NK-92 treated with Interleukin-12 subunit alpha and Interleukin-12 subunit beta, amount 100 ng/mL, for 24 hours (cell line): ENCODE measurements at places on chromosomes 4 and X.

GRCh38 chr4:124092541-124092984 is 620.0 kb downstream of the ANKRD50 start:
- no peak for DNase-seq

DNA sequence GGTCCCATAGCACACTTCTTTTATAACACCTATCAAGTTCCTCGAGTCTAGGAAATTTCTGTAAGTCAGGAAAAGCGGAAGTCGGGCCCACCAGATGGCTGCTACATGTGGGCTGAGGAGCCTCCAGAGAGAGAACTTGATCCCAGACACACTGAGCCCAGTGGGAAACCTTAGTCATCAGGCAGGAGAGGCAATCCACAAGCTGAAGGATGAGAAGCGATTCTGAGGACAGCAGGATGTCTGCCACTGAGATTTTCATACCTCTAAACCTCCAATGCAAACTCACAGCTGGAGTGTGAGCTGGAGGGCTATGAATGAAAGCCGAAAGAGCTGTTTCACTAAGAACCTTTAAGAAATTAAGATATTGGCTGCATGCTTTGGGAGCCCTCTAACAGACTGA is 52.6 kb upstream of the PDHA1 start:
- no peak for DNase-seq

DNA sequence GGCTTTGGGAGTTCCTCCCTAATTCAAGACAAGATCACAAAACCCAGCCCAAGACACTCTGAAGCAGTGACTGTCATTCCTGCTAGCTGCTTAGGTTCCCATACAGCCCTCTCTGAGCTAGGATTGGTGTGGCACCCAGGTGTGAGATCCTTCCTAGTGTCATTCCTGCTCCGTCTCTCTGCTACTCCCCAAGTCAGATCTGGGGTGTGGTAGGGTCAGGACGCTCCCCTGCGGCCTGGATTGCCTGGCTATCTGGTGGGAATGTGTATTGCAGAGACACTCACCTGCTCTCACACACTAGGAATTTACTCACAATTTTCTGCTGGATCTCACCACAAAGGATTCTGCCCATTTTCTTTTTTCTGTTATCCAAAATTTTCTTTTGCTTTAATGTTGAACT is 560.8 kb upstream of the ATOH1 start:
- DNase-seq = no peak

DNA sequence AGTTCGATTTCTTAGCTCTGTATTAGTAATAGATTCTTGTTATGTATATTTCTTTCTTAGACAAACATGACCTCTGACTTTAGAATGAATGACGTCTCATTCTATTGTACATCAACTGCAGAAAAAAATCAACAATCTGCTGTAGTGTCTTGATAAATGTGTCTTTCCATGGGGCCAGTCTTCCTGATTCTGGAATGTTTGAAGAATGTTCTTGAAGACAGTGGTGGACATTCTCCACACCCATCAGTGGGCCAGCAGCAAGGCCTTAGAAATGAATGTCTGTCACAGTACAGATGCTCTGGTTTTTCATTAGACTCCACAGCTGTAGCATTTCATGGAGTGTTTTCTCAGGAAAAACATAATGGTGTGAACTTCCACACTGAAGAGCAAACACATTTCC is 63.2 kb upstream of the FAM47B start:
- DNase-seq = no peak

GRCh38 chr4:67204441-67204840 is 340.9 kb downstream of the CENPC start:
- DNase-seq = no peak

DNA sequence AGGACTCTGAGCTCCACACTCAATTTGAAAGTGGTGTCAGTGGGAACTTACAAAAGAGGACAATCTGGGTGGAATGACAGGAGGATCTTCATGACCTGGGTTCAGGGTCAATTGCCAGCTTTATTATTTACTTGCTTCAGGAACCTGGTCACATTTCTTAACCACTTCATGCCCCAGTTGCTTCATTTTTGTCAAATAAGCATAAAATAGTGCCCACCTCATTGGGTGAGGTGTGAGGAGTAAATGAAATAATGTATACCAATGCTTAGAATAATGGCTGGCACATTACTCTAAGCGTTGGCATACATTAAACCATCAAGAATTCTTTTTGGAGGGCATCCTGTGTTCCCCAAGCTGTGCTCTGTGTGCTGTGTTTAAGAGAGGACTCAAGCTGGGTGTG is 19.4 kb downstream of the VGLL1 start:
- DNase-seq = no peak

- no peak for DNase-seq
Observed at GRCh38 chr4:32440391-32440790, 1720.2 kb downstream of the PCDH7 start.

DNA sequence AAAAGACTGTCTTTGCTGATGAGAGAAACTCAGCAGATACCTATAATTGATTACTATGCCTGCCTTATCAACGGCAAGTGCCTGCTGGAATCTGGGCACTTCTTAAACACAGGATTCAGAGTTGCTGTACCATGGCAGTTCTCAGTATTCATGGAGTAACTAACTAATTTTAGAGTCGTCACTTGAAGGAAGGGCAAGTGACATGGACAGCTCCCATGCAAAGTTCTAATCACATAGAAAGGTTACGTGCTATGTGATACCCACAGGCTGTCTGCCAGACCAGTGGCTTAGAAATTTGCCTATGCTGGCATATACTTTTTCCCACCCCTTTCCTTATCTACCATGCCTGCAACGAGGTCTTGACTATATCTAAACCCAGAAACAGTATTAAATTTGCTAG is 931.1 kb upstream of the TENM3 start:
- DNase-seq = no peak

DNA sequence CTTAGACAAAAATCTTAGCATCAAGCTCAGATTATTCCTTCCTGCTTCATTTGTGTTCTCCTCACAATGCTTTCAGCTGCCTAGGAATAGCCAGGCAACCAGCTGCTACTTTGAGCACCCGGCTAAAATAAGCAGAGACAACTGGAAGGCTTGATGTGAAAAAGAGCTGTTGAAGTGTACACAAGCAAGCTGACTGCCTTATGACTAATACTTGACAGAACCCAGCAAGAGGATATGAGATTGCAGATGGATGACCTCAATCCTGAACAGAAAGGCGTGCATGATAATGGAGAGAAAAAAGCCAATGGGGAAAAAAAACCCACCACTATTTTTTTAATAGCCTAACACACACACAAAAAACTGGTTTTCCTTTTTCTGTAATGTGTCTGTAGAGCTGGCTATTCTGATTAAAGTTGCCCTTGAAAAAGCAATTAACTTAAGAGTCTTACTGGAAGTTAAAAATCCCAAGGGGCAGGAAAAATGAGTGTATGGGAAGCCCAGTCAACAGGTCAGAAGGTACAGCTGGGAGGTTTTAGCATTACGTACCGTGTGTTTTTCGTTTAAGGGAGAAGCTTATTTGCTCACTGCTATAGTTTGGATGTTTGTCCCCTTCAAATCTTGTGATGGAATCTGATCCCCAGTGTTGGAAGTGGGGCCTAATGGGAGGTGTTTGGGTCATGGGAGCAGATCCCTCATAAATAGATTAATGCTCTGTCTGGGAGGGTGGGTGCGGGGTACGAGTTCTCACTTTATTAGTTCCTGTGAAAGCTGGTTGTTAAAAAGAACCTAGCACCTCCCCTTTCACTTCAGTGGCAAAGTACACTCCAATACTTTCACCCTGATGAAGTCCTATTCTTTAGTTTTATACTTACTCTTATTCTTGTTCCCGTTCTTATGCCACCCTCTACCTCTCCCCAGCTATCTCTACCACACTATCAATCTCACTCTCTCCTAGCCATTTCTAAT is 37.1 kb upstream of the HERC6 start:
- no peak for DNase-seq

- DNase-seq = no peak
Observed at GRCh38 chrX:129830494-129830893, 13.2 kb downstream of the ZDHHC9 start.

- no peak for DNase-seq
Observed at GRCh38 chr4:146450524-146450923, 71.2 kb downstream of the SLC10A7 start.

DNA sequence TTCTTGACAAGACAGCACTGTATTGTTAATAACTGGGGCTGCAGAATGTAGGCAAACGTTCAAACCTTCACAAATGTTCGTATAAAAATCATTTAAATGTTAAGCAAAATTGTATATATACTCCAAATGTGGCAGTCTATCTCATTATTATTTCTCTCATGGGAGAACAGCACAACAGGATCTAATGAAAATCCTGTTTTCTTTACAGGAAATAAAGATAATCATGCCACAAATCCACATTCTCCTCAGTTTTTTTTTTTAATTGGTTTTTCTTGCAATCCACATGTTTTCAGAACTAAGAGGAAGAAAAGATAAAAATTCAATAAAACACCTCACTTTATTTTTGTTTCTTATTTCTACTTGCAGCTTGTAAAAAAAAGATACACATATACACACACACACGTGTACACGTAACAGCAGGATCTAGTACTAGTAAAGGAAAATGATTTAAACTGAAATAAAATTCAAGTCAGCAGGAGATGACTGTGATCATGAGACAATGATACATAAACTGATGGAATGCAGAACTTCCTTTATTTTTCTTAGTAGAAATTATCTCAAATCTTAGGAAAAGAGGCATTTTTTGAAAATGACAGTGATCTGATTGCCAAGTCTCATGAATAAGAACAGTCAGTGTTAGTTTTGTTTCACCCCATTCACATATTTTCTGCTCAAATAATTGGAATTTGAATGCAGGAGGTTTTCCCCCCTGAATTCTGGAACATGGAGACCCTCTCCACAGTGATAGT is 11.3 kb downstream of the APBB2 start:
- no peak for DNase-seq

- no peak for DNase-seq
Observed at GRCh38 chr4:22780797-22781196, 88.1 kb downstream of the GBA3 start.

GRCh38 chr4:61320154-61320553 is 120.0 kb downstream of the ADGRL3 start:
- DNase-seq = no peak

GRCh38 chrX:36856849-36857248 is 151.3 kb upstream of the FAM47C start:
- no peak for DNase-seq

DNA sequence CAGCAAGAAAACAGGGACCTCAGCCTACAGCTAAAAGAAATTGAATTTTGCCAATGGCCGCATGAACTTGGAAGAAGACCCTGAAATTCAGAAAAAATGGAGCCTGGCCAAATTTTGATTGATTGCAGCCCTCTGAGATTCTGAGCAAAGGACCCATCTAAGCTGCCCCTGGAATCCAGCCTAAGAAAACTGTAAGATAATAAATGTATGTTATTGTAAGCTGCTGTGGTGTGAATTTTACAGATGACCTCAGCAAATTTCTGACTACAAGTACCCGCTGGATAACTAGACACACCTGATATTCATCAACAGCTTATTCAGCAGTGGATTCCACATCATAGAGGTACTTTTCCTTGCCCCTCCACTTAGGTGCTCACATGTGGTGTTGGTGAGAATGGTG is 119.5 kb upstream of the EPHA5 start:
- no peak for DNase-seq

GRCh38 chr4:94221916-94222315 is 14.3 kb downstream of the SMARCAD1 start:
- no peak for DNase-seq

- no peak for DNase-seq
Observed at GRCh38 chr4:152278505-152279233, 257.2 kb downstream of the FBXW7 start.

- DNase-seq = no peak
Observed at GRCh38 chrX:103549916-103550315, 30.6 kb upstream of the RAB40A start.

DNA sequence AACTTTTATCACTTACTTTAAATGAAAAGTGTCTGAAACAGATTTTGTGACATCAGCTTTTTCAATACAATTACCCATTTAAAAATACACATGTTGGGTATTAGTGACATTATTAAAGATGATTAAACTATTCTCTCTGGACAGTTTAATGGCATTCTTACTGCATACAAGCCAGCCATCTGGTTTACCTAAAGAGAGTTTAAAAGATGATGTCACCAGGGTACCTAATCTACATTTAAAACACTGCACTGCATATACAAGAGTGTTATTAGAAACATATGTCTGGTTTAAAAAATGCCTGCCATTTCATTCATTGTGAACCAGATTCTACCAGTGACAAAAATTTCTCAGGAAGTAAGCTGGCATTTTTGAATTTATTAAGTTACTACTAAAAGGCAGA is 919.1 kb downstream of the ADGRL3 start:
- DNase-seq = no peak

DNA sequence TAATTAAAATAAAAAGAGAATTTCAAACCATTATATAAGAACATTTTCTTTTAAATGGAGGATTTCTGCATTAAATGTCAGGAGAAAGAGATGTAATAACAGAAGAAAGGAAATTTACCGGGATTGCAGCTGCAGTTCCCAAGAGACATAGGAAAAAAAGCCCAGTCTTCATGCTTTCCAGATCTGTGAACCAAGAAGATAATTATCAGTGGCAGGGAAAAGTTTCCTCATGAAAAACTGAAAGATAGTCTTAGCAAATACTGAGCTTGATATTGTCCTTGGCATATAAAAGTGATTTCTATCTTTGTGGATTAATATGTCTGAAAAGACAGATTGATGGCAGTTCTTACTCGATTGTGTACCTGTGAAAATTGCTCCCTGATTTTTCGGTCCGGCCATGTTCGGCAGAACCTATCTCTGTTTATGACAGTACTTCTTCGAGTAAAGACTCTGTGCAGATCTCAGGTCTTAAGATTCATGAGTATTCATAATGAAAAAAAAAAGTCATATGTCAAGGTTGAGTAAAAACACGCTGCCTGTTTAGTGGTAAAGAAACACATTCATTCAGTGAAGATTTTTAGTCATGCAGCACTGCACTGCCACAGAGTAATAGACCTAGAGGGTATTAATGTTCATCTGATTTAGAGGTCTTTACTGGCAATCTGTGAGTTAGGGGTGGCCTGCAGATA is 29.6 kb downstream of the SPARCL1 start:
- DNase-seq = no peak

DNA sequence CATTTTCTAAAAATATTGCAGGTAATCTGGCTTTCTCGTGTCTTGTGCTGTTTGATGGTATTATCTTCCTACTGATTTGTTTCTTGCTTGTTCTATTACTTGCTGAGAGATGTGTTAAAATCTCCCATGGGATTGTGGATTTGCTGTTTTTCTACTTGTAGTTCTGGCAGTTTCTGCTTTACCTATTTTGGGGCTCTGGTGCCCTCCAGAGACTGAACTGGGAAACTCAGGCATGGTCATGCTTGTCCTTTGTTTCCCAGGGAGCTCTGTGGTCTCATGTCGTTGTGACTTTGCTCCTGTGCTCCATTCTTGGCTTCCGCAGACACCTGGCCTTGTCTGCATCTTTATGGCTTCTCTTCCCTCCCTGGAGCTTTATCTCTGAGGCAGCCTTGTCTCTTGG is 39.5 kb downstream of the NSD2 start:
- no peak for DNase-seq

GRCh38 chr4:121049072-121049599 is 23.2 kb downstream of the NDNF start:
- no peak for DNase-seq
